ENCODE measurements at places on chromosomes 7 and 10. TPM values are rescaled to one million over a fixed set of nuclear protein-coding genes. Genes with fewer than 3 reads are reported as not detected.

Gene ITIH5
- 2.5 TPM for polyA plus RNA-seq

Gene GATAD1
- polyA plus RNA-seq = 15.5 TPM

Gene SPRN
- polyA plus RNA-seq = 0.11 TPM

Gene CYP2C9
- polyA plus RNA-seq = 0.18 TPM

Gene VAX1
- polyA plus RNA-seq = not detected

Gene ADAMTS14
- 0.14 TPM for polyA plus RNA-seq

Gene SSC4D
- polyA plus RNA-seq = 2.1 TPM

Gene OR2A42
- polyA plus RNA-seq = 0.20 TPM

Gene C7orf33
- not detected for polyA plus RNA-seq

Gene GIMAP8
- polyA plus RNA-seq = 12.2 TPM

Gene FKBP6
- polyA plus RNA-seq = not detected

Gene SMO
- polyA plus RNA-seq = 4.9 TPM

Gene GGCT
- 41.0 TPM for polyA plus RNA-seq

Gene ADRB1
- 33.4 TPM for polyA plus RNA-seq
